ENCODE measurements at places on chromosomes 13 and 19.

DNA sequence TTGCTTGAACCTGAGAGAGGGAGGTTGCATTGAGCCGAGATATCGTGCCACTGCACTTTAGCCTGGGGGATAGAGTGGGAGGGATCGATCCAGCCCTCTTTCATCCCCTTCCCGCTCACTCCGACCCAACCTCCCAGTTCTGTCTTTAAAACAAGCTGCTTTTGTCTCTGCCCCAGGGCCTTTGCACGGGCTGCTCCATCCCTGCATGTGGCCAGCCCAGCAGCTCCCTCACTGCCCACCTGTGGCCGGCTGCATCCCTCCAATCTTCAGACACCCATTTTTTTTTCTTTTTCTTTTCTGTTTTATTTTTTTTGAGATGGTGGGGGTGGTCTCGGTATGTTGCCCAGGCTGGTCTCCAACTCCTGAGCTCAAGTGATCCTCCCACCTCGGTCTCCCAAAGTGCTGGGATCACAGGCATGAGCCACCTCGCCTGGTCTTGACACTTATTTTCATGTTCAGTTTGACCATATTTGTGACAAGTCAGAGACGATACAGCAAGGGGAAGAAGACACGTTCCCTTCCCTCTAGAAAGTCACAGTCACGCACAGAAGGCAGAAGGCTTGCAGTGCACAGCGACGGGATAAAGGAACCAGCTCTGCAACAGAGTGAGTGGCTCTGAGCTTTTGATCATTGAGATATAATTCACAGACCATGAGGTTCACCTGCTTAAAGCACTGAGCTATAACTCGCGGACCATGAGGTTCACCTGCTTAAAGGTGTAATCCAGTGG is 31.8 kb downstream of the EFNA2 start:
- DNase-seq, result no peak

DNA sequence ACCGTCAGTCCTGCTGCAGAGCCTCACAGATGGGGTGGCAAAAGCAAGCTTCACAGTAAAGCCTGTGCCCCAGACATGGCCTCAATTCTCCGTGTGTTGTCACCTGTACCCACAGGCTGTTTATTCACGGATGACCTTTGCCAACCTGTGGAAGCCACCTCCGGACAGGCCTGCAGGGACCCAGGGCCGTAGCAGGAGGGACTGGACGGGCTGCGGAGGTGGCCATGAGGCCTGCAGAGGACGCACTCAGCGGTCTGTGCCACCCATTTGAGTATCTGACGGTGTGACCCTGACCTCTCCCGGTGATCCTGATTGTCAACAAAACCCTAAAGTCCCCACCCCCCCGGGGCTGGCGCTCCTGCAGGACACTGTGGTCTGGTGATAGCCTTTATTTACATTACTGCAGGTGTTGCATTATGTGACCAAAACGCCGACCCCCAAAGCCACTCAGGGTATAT is 7.8 kb upstream of the KLF16 start:
- DNase-seq, result no peak

DNA sequence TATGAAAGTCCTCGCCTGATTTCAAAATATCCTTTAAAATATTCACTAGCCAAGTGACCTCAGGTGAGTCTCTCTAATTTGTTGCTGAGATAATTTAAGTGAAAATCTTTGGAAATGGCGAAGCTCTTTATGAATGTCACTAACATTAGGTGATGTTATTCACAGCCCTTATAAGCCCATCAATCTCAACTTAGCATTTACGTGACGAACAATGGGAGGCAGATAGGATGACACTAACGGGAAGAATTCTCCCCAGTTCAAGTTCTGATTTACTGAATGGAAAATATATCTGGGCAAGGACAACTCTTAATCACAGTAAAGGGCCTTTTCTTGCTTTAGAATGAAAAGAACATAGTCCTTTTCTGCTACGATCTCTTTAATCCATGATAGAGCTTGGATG is 378.7 kb downstream of the LIG4 start:
- DNase-seq, result no peak

DNA sequence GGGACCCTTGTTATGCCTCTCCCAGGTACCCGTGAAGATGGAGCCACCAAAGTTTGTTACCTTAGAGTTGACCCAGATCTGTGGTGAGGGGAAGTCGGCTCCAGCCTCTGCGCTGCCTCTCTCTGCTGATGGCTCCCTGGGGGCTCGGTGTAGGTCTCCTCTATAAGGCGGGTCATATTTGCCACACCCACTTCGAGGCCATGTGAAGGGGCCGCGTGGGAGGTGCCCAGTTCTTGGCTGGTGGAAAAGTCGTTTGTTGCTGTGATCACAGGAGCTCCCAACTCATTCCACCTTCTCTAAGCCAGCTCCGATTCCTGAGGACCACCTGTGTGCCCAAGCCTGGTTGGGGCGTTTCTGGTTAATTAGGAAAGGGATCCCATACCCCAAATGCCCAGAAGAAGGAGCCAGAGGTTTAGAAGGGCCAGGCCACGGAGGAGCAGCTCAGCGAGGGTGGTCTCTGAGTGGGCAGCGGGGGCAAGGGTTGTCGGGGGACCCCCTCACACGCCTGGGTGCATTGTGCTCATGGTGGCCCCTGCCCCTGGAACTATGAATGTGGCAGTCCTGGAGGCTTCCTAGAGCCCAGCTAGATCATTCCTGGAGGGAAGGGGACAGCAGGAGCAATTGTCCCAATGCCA is 296.5 kb downstream of the ZNF536 start:
- no peak for DNase-seq

DNA sequence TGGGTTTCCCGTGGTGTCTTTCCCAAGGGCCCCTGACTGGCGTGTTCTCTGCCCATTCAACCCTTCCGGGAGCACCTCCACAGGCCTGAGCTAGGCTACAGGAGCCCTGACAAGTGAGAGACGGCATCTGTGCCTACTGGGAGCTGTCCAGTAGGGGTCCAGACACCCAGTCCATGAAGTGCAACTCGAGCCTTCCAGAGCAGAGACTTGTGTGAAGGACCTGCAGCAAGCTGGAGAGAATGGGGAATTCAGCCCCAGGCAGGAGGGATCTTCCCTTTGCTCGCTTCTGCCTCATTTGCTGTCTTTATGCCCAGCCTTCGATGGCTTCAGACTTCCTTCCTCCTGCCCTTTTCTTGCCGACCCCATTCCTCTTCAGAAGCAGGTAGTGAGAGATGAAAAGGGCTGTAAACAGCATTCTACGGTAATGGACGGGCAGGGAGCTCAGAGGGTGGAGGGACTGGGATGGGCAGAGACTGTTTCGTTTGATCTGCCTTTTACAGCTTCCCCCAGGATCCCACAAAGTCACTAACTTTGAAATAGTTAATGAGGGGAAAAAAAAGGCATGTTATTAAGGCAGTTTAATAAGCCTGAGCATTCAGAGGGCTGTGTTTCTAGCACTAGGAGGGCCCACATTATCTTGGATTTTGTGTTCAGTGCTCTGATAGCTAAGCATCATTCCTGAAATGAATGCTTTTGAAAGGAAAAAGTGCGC is 327.6 kb downstream of the FGF9 start:
- no peak for DNase-seq

DNA sequence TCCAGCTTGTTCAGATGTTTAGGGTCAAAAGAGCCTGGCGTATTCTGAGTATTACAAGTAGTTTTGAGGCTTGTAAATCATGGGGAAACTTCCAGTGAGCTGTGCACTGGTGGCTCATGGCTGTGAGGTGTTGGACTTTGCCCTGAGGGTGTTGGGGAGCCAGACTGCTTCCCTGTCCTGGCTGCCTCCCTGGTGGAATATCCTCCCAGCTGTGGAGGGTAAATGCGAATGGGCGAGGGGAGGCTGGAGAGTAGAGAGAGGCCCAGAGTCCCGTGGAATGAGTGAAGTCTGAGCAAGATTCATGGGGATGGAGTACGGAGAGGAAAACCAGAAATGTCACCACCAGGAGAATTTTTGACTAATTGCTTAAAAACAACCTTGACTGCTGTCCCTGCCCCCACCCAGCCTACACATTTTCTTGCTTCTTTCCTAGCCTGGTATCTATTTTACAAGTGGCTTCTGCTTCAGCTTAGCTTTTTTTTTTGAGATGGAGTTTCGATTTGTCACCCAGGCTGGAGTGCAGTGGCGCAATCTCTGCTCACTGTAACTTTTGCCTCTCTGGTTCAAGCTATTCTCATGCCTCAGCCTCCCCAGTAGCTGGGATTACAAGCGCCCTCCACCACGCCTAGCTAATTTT is 3.7 kb downstream of the SNRPA start:
- DNase-seq, result no peak

DNA sequence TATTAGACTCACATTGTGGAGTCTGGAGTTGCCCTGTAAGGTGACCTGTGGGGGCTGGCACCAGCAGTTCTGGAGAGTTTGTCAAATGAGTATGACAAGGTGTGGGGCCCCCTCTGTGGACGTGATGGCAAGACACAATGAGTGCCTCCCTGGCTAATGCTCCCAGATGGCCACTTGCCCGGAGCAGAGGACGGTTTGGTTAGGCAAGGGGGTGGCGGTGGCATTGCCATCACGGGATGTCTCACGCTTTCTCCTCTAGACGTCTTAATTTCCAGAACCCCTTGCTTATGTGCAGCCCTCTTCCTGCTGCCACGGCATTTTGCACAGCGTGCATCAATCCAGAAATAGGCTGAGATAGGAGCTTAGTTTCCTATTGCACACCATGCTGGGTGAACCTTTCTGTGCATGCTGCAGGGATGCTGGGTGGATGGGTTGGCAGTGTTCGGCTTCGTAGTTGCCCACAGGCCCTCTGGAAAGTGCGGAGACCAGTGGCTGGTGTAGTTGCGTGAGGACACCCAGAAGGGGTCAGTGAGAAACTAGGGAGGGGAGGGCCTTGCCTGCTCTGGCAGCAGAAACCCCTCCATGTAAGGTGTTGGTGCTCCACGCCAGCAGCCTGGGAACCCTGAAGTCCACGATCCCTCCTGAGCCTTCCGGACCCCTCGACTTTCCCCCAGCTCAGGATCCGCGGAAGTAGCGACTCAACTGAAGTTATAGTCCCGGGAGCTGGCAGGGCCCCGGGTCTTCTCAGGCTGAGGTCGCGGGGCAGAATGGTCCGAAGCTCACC is 18.1 kb upstream of the LRP3 start:
- DNase-seq, result no peak
